ENCODE measurements at places on chromosomes 3 and 15. TPM values are rescaled to one million over a fixed set of nuclear protein-coding genes. Genes with fewer than 3 reads are reported as not detected.

DNA sequence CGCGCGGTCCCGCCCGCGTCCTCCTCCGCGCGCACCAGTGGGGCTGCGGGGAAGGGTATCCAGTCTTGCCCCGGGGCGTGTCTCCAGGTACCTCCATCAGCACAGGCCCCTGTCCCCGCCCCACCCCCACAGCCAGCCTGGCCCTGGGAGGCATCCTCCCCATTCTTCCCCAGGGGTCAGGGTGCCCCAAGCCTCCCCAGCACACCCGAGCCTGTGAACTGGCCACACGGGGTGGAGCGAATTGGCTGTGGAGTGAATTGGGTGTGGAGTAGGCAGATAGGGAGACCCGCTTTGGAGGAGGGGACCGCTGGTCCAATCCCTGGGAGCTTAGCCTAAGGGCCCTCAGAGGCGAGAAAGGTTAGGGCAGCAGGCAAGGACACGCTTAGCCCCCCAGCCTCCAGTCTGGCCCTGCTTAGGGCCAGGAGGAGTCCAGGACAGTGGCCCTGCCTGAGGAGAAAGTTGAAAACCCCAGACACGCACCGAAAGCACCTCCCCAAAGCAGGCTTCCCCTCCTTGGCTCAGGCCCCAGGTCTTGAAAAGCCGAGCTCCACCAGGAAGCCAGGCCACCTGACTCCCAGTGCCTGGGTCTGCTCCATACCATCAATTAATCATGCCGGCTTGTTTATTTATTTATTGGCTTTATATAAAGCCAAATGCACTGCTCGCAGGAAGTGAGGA lies 107.7 kb upstream of the SLC6A11 start:
- no peak overlapping the region for H3K27ac ChIP-seq
- no peaks in the 10 kb centered on the region for H3K36me3 ChIP-seq
- peaks cover 7% of the 10 kb centered on the region for H3K4me1 ChIP-seq
- DNase-seq, result no peak
- peak overlapping the region; percentile 36 for H3K4me3 ChIP-seq

- H3K4me1 ChIP-seq, result no peaks in the 10 kb centered on the region
- no peaks in the 10 kb centered on the region for H3K36me3 ChIP-seq
- no peak for DNase-seq
- no peaks in the 10 kb centered on the region for H3K27me3 ChIP-seq
- no peak overlapping the region for H3K27ac ChIP-seq
- H3K4me3 ChIP-seq, result no peak overlapping the region
Measured at GRCh38 chr3:25582242-25582641, 82.5 kb downstream of the TOP2B start.

DNA sequence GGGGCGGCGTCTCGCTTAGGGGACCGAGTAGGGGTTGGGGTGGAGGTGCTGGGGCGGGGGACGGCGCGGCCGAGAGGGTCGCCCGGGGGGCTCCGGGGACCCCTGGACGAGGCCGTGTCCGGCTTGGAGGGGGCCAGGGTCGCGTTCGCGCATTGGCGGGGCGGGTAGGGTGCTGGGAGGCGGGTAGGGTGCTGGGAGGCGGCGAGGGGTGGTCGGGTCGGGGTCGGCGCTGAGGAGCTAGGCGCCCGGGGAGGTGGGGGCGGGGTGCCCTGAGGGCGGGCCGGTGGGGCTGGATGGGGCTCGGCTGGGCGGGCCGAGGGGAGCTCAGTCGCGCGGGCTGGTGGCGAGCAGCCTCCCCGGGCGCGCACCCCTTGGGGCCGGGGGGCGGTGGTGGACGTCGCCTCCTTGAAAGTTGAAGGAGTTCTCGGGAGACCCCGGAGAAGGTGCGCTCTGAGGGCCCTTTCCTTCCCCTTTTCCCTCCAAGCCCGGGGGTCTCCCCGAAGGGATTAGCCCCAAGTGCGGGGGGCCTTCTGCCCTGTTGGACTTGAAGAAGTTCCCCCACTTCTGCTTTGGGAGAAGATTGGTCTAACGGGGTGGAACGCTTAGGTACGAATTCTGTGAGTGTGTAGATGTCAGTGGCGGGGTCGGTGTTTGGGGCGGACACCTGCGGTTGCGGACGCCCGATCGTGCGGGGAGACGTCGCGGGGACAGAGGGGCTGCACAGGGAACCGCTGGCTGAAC lies 543 bp downstream of the MEF2A start:
- peak; percentile 80 for DNase-seq
- no peaks in the 10 kb centered on the region for H3K36me3 ChIP-seq
- peaks cover 44% of the 10 kb centered on the region for H3K4me1 ChIP-seq
- H3K27ac ChIP-seq, result peak overlapping the region; percentile 99
- no peaks in the 10 kb centered on the region for H3K27me3 ChIP-seq

DNA sequence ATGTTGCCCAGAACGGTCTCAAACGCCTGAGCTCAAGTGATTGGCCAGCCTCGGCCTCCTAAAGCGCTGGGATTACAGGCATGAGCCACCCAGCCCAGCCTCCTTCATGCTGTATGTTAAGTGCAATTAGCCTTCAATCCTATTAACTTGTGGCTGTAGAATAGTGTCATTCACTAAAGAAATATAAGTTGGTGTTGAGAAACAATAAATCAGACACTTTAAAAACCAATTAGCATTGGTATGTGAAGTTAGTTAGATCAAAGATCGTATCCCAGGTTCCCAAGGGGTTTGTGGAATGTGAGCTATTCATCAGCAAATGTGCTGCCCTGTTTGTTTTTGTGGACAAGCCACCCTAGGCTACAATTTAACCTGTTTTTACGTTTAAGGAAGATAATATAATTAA lies 11.0 kb upstream of the PIK3CB start:
- no peak overlapping the region for H3K4me3 ChIP-seq
- H3K27ac ChIP-seq, result no peak overlapping the region
- no peak for DNase-seq
- H3K4me1 ChIP-seq, result peaks cover 8% of the 10 kb centered on the region
- H3K36me3 ChIP-seq, result no peaks in the 10 kb centered on the region

- no peaks in the 10 kb centered on the region for H3K27me3 ChIP-seq
- H3K36me3 ChIP-seq, result no peaks in the 10 kb centered on the region
- peaks cover 72% of the 10 kb centered on the region for H3K4me1 ChIP-seq
Measured at GRCh38 chr3:50615190-50615589, 1.8 kb upstream of the MAPKAPK3 start.

DNA sequence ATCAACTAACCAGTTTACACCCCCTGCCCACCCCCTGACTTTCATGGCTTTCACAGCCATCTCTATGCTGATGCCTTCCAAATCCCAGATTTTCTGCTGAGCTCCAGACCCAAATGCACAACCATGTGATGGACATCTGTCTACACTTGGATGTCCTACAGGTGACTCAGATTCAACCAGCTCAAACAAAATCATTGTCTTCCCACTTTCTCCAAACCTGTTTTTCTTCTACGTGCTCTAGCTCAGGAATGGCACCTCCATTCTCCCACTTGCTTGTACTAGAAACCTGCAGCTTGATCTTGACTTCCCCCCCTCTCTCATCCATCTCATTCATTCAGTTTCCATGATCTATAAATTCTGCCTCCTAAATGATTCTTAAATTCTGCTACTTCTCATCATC lies 34.1 kb upstream of the RARRES1 start:
- no peak overlapping the region for H3K27ac ChIP-seq
- H3K27me3 ChIP-seq, result no peaks in the 10 kb centered on the region
- DNase-seq, result no peak
- H3K4me3 ChIP-seq, result no peak overlapping the region

GRCh38 chr3:138833899-138834595 lies 681 bp downstream of the PIK3CB start:
- H3K36me3 ChIP-seq, result no peaks in the 10 kb centered on the region
- peaks cover 20% of the 10 kb centered on the region for H3K4me1 ChIP-seq
- H3K4me3 ChIP-seq, result peak overlapping the region; percentile 98

- DNase-seq, result no peak
- H3K27me3 ChIP-seq, result no peaks in the 10 kb centered on the region
- H3K4me1 ChIP-seq, result no peaks in the 10 kb centered on the region
- H3K4me3 ChIP-seq, result no peak overlapping the region
Measured at GRCh38 chr3:171711461-171712170, 98.7 kb downstream of the PLD1 start.

- H3K4me1 ChIP-seq, result no peaks in the 10 kb centered on the region
- H3K27ac ChIP-seq, result no peak overlapping the region
- DNase-seq, result no peak
- no peaks in the 10 kb centered on the region for H3K36me3 ChIP-seq
- no peaks in the 10 kb centered on the region for H3K27me3 ChIP-seq
Measured at GRCh38 chr3:13188181-13188779, 115.1 kb upstream of the IQSEC1 start.

- peaks cover 51% of the 10 kb centered on the region for H3K27me3 ChIP-seq
- peak overlapping the region; percentile 23 for H3K4me3 ChIP-seq
- no peaks in the 10 kb centered on the region for H3K36me3 ChIP-seq
- H3K4me1 ChIP-seq, result peaks cover 21% of the 10 kb centered on the region
- DNase-seq, result no peak
- H3K27ac ChIP-seq, result no peak overlapping the region
Measured at GRCh38 chr3:6862880-6863195, 1.9 kb downstream of the GRM7 start.

DNA sequence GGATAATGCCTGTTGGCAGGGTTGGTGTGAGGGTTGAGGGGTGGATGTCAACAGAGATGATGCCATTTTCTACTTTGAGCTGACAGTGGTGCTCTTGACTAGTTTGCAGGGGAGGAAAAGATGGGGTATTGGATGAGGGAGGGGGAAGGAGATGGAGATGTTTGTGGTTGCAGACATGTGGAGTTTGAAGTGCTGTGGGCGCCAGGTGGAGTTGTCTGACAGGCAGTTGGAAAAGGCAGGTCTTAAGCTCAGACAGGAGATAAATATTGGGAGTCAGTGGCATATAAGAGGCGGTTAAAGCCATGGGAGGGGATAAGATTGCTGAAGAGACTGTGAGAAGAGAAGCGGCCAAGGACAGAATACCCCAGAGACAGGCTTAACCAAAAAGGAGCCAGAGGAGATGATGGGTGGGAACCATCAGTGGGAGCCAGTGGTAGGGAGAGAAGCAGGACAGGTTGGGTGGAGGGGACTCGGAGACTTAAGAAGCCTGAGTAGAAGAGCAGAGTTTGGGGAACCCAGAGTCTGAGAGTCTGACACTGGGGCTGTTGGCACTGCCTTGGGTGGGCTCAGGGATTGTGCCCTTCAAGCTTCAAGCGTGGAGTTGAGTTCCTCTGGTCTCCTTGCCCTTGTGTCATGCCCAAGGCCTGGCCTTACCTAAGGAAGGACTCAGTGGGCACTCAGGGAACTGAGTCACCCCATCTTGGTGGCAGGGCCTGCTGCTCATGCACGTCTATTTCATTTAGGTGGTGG lies 13.9 kb downstream of the COPG1 start:
- DNase-seq, result peak; percentile 40
- H3K27ac ChIP-seq, result no peak overlapping the region
- no peak overlapping the region for H3K4me3 ChIP-seq
- peaks cover 99% of the 10 kb centered on the region for H3K36me3 ChIP-seq

- no peak overlapping the region for H3K4me3 ChIP-seq
- H3K4me1 ChIP-seq, result no peaks in the 10 kb centered on the region
- no peak for DNase-seq
- H3K27ac ChIP-seq, result no peak overlapping the region
- H3K36me3 ChIP-seq, result no peaks in the 10 kb centered on the region
Measured at GRCh38 chr15:85963262-85963760, 116.4 kb upstream of the AGBL1 start.

DNA sequence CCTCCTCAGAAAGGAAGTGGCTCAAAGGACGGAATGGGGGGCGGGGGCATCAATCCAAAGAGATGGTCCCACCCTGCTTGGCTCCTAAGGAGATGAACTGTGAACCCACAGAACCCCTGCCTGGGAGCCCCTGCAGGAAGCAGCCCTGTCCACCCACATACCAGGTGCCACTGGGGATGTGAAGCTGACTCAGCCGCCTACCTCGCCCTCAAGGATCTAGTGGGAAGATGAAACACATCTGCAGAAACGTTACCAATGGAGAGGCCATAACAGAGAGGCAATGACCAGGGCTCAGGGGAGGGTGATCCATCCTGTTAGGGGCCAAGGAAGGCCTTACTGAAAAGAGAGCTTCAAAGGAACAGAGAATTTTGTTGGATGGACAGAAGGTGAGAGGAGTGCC lies 35.1 kb downstream of the EAF1 start:
- no peak overlapping the region for H3K27ac ChIP-seq
- no peak overlapping the region for H3K4me3 ChIP-seq
- H3K27me3 ChIP-seq, result no peaks in the 10 kb centered on the region
- no peaks in the 10 kb centered on the region for H3K4me1 ChIP-seq

GRCh38 chr15:67884514-67885174 lies 44.8 kb upstream of the RNU6-1 start:
- no peaks in the 10 kb centered on the region for H3K36me3 ChIP-seq
- peak; percentile 86 for DNase-seq
- H3K27ac ChIP-seq, result peak overlapping the region; percentile 86
- no peaks in the 10 kb centered on the region for H3K27me3 ChIP-seq

DNA sequence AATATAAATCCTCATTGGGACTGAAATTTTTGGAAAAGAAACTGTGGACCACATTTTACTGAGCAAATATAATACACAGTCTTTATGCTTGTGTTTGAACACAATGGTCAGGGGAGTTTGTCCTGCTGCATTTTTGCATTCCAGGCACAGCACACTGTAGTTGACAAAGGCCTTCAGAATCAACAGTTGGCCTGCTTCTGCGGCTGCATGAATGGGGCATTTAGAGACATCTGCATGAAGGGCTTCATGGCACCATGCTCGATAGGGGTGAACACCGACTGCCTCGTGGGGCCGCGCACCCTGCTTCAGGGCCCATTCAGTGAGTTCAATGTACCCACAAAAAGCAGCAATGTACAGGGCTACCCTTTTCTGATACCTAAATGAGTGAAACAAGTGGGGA lies 15.4 kb upstream of the COMMD2 start:
- H3K27ac ChIP-seq, result no peak overlapping the region
- no peak for DNase-seq

DNA sequence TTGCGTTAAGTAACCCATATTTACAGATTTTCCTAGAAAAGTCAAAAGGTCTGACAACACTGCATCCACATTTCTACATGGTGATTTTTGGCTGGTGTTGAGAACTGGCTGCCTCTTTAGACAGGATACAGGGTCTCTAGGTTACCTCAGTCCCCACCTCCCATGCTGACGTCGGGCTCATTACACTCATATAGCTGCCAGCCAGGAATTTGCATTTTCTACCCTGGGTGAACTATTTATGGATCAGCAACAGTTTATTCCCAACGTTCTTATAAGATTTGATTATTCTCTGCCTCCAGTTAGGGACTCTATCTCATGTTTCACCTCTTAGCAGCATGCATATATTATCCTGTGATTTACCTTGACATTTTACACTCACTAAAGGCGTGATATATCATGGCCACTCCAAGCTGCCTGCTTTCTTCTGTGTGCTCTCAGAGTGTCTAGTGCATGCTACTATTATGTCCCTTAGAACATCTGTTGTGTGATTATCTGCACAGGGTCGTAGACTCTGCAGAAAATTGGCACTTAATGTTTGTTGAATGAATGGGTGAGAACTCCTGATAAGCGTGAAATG lies 49.0 kb downstream of the CLDN11 start:
- H3K4me1 ChIP-seq, result peaks cover 4% of the 10 kb centered on the region
- H3K27me3 ChIP-seq, result no peaks in the 10 kb centered on the region
- DNase-seq, result no peak

The GNAT1 gene
- not detected for total RNA-seq

The SPINK8 gene
- total RNA-seq, result not detected

The AHSG gene
- total RNA-seq, result not detected

The GOLGA6A gene
- 3.9 TPM for total RNA-seq

The SIDT1 gene
- total RNA-seq, result 0.34 TPM
